Activated CD8-positive, alpha-beta T cell treated with anti-CD3 and anti-CD28 coated beads for 36 hours (primary cell): ENCODE measurements at places on chromosomes 7 and 10. TPM values are rescaled to one million over a fixed set of nuclear protein-coding genes. Genes with fewer than 3 reads are reported as not detected.

PRSS2 gene
- not detected for total RNA-seq

OLAH gene
- 0.63 TPM for total RNA-seq

UFSP1 gene
- total RNA-seq: 2.2 TPM

TSPAN13 gene
- total RNA-seq: 0.47 TPM

ATXN7L1 gene
- total RNA-seq: 5.3 TPM

BTBD16 gene
- not detected for total RNA-seq

- peaks cover 2% of the 10 kb centered on the region for H3K27me3 ChIP-seq
- no peak overlapping the region for H3K27ac ChIP-seq
- no peak for DNase-seq
- H3K4me3 ChIP-seq: no peak overlapping the region
- H3K4me1 ChIP-seq: no peaks in the 10 kb centered on the region
Measured at GRCh38 chr10:21145751-21146435, 248.8 kb upstream of the NEBL start.

DNA sequence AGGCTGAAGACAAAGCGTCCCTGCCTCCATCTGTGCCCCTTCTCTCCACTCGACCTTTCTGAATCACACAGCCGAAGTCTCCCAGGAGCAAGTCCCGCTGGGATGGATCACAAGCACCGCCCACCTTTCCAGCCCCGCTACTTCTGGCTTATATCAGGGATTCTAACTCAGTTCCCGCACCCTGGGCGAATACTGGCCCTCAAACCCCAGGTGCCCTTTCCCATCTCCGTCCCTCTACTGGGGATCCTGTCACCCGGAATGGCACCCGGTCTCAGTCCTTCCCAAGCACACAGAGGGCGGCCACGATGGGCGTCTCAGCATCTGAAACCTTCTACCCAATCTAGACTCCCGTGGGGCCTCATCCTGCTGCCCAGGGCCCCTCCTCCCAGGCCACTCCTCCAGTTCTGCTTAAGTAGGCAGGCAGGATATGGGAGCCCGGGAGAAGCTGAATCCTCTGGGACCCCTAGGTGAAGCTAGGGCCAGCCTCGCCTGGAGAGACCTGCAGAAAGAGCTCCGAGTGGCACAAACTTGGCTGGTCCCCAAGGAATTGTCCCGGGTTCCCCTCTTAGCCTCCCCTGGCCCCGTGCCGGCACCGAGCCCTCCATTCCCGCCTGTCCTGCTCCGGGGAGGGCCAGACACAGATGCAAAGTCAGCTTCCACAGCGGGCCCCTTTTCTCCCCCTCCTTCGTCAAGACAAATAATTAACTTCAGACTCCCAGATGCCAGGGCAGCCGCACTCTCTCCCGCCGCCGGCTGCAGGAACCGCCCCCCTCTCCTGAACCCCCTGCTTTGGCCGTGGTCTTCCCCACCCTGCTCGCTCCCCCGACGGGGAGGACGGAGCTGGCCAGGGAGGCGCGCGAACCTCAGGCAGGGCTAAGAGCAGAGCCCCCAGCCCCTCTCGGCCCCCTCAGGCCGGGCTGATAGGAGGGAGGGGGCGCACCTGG lies 612 bp downstream of the KCP start:
- H3K27me3 ChIP-seq: peaks cover 41% of the 10 kb centered on the region
- no peak overlapping the region for H3K27ac ChIP-seq
- no peak overlapping the region for H3K4me3 ChIP-seq
- no peak for DNase-seq
- peaks cover 2% of the 10 kb centered on the region for H3K4me1 ChIP-seq

DNA sequence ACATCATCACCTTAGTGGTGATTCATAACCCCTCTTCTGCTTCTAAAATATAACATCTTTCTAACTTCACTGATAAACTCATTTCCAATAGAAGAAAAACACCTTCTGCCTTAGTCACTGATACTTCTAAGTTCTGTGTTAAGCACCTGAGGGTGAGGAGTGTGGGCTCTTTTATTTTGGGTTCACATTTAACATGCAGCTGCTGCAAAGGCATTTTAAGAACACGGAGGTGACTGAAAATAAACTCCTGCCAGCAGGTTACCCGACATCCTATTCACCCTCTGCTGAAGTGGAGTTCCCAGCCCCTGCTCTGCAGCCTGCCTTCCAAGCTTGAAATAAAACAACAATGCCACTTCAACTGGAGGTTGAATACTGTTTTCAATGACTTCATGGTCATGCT lies 202.9 kb upstream of the PLXNA4 start:
- no peaks in the 10 kb centered on the region for H3K27me3 ChIP-seq
- DNase-seq: no peak
- peaks cover 3% of the 10 kb centered on the region for H3K36me3 ChIP-seq
- H3K27ac ChIP-seq: no peak overlapping the region
- H3K4me1 ChIP-seq: peaks cover 21% of the 10 kb centered on the region

DNA sequence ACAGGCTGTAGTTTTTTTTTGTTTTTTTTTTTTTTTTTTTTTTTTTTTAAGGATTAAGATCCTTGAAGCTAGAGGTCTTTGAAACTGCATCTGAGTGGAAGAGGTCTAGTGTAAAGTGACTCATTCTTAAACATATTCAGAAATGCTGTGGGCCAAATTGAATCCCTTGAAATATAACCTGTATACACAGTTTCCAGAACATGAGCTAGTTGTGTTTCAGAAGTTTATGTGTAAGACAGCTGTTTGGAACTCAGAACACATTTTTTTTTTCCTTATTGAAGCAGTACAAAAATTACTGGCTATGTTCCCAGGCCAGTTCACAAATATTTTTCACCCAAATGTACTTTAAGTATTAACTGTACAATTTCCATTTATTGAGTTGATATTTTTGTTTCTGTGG lies 67.9 kb downstream of the PPP1R9A start:
- no peak overlapping the region for H3K4me3 ChIP-seq
- DNase-seq: no peak
- no peaks in the 10 kb centered on the region for H3K36me3 ChIP-seq
- H3K27me3 ChIP-seq: no peaks in the 10 kb centered on the region
- no peaks in the 10 kb centered on the region for H3K4me1 ChIP-seq

GRCh38 chr7:144725070-144725469 lies 110.8 kb downstream of the TPK1 start:
- H3K27ac ChIP-seq: no peak overlapping the region
- no peaks in the 10 kb centered on the region for H3K27me3 ChIP-seq
- peaks cover 6% of the 10 kb centered on the region for H3K4me1 ChIP-seq
- DNase-seq: no peak
- H3K36me3 ChIP-seq: peaks cover 12% of the 10 kb centered on the region

- no peak overlapping the region for H3K27ac ChIP-seq
- peaks cover 19% of the 10 kb centered on the region for H3K4me1 ChIP-seq
- H3K4me3 ChIP-seq: no peak overlapping the region
Measured at GRCh38 chr7:144384555-144385245, 18.8 kb downstream of the NOBOX start.

- DNase-seq: no peak
- peaks cover 7% of the 10 kb centered on the region for H3K27me3 ChIP-seq
- no peak overlapping the region for H3K4me3 ChIP-seq
- H3K4me1 ChIP-seq: no peaks in the 10 kb centered on the region
Measured at GRCh38 chr10:112286837-112287818, 3.9 kb downstream of the TECTB start.

DNA sequence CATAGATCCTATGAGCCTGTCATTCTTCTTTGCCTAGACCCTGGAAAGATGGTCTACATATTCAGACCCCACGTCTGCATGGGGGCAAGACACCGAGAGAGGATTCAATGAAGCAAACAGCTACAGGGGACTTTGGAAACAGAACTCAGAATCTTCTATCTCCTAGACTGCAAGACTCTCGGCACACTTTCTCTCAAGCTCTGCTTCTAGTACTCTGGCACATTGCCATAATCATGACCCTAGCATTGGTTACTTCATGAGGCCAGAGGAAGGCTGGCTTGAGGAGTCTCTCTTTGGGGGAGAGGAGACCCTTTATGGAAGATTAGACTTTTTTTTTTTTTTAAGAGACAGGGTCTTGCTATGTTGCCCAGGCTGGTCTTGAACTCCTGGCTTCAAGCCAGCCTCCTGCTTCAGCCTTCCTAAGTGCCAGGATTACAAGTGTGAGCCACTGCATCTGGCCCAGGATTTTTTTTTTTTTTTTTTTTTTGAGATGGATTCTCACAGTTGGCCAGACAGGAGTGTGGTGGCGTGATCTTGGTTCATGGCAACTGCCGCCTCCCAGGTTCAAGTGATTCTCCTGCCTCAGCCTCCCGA lies 20.7 kb downstream of the CCDC3 start:
- no peak overlapping the region for H3K27ac ChIP-seq
- peaks cover 3% of the 10 kb centered on the region for H3K4me1 ChIP-seq
- H3K4me3 ChIP-seq: no peak overlapping the region
- H3K27me3 ChIP-seq: peaks cover 20% of the 10 kb centered on the region
- H3K36me3 ChIP-seq: no peaks in the 10 kb centered on the region

GRCh38 chr7:2861509-2861908 lies 17.4 kb upstream of the GNA12 start:
- H3K4me3 ChIP-seq: no peak overlapping the region
- no peak for DNase-seq
- no peaks in the 10 kb centered on the region for H3K27me3 ChIP-seq
- peaks cover 28% of the 10 kb centered on the region for H3K4me1 ChIP-seq
- no peak overlapping the region for H3K27ac ChIP-seq
- no peaks in the 10 kb centered on the region for H3K36me3 ChIP-seq

DNA sequence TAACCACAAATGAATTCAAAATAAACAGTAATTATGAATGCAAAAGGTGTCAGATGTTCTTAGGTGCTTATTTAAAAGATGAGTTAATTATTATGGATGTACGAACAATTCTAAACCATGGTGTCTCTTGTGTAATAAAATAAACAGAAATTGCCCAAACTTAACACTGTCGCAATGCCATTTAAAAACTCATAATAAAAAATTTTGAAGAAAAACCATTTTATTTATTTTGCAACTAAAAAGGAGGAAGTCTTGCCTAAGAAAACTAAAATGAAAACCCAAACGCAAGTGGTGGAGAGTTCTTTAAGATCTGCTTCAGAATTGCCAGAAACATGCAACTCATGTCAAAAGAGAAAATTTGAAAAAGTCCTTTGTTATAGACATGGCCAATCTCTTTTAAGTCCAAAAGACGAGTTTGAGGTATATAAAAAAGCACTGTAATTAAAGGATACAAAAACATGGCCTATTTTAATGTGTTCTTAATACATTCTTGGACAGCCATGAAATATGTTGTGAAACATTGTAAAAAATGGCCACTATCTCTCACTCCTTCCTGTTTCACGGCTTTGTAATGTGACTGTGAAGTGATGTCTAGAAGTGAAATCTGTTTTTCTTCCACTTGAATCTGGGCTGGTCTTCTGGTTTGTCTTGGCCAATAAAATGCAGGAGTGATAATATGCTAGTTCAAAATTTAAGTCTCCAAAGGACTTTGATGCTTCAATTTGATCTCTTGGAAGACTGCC lies 322.9 kb downstream of the PRPF18 start:
- no peaks in the 10 kb centered on the region for H3K36me3 ChIP-seq
- no peaks in the 10 kb centered on the region for H3K27me3 ChIP-seq
- no peak overlapping the region for H3K4me3 ChIP-seq
- H3K27ac ChIP-seq: no peak overlapping the region
- peaks cover 2% of the 10 kb centered on the region for H3K4me1 ChIP-seq
- no peak for DNase-seq

- DNase-seq: no peak
- H3K4me1 ChIP-seq: peaks cover 34% of the 10 kb centered on the region
- H3K4me3 ChIP-seq: peak overlapping the region; percentile 92
- no peaks in the 10 kb centered on the region for H3K27me3 ChIP-seq
Measured at GRCh38 chr7:96708872-96709271, 774 bp downstream of the SEM1 start.

GRCh38 chr10:96992721-96993120 lies 160.6 kb downstream of the LCOR start:
- peaks cover 3% of the 10 kb centered on the region for H3K4me1 ChIP-seq
- H3K4me3 ChIP-seq: no peak overlapping the region
- no peak overlapping the region for H3K27ac ChIP-seq
- H3K36me3 ChIP-seq: no peaks in the 10 kb centered on the region
- H3K27me3 ChIP-seq: no peaks in the 10 kb centered on the region
- no peak for DNase-seq

GRCh38 chr10:69847883-69848282 lies 46.2 kb downstream of the COL13A1 start:
- no peaks in the 10 kb centered on the region for H3K36me3 ChIP-seq
- no peak for DNase-seq
- no peak overlapping the region for H3K27ac ChIP-seq

- peak overlapping the region; percentile 81 for H3K4me3 ChIP-seq
- peaks cover 4% of the 10 kb centered on the region for H3K27me3 ChIP-seq
- peaks cover 42% of the 10 kb centered on the region for H3K4me1 ChIP-seq
- H3K27ac ChIP-seq: peak overlapping the region; percentile 58
- H3K36me3 ChIP-seq: peaks cover 3% of the 10 kb centered on the region
Measured at GRCh38 chr7:148982654-148983199, 45.6 kb downstream of the PDIA4 start.

GRCh38 chr7:158676906-158677305 lies 27.7 kb downstream of the NCAPG2 start:
- no peak overlapping the region for H3K27ac ChIP-seq
- DNase-seq: no peak
- H3K36me3 ChIP-seq: peaks cover 60% of the 10 kb centered on the region
- H3K27me3 ChIP-seq: no peaks in the 10 kb centered on the region
- no peak overlapping the region for H3K4me3 ChIP-seq
- H3K4me1 ChIP-seq: peaks cover 5% of the 10 kb centered on the region

DNA sequence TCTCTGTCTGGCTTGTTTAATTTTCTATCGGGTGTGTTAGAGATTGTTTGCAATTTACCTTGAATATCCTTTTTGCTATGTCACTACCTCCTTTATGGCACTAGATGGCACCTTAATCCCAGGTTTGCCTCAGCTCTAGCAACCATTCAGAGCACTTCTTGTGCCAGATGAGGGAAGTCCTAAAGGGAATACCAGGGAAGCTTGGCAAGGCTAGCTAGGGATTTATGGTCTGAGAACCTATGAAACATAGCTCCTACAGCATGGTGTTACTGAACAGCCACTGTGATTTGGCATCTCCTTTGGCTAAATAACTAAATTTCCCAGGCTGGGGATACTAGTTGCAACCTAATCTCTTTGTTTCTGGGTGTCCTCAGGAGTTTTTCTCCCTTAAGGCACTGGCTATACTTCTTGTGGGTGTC lies 69.0 kb upstream of the VOPP1 start:
- H3K4me1 ChIP-seq: peaks cover 9% of the 10 kb centered on the region
- DNase-seq: peak; percentile 42
- H3K27me3 ChIP-seq: no peaks in the 10 kb centered on the region
- no peak overlapping the region for H3K27ac ChIP-seq

- H3K27me3 ChIP-seq: no peaks in the 10 kb centered on the region
- DNase-seq: no peak
- H3K27ac ChIP-seq: no peak overlapping the region
- no peaks in the 10 kb centered on the region for H3K36me3 ChIP-seq
- H3K4me1 ChIP-seq: peaks cover 13% of the 10 kb centered on the region
Measured at GRCh38 chr10:114305521-114305925, 66.5 kb downstream of the VWA2 start.

DNA sequence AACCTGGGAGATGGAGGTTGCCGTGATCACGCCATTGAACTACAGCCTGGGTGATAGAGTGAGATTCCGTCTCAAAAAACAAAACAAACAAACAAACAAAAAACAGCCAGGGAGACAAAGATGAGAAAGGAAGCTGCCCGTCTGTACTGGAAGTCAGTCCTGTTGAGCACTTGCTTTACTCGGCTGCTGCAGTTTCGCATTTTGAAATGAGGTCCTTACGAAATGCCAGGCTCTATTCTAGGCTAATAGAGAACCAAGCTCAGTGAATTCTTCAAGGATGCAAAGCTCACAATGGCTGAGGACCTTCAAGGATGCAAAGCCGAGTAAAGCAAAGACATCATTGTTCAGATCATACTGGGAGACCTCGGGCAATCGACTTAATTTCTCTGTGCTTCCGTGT lies 333.3 kb downstream of the CALN1 start:
- no peaks in the 10 kb centered on the region for H3K36me3 ChIP-seq
- H3K4me1 ChIP-seq: no peaks in the 10 kb centered on the region
- DNase-seq: no peak

GRCh38 chr10:122126763-122127659 lies 138.0 kb downstream of the TACC2 start:
- peaks cover 4% of the 10 kb centered on the region for H3K27me3 ChIP-seq
- no peaks in the 10 kb centered on the region for H3K4me1 ChIP-seq
- no peak overlapping the region for H3K4me3 ChIP-seq
- no peaks in the 10 kb centered on the region for H3K36me3 ChIP-seq
- DNase-seq: no peak
